Suprapubic skin (tissue), 4 donors: ENCODE measurements at places on chromosomes 7 and 10.
A peak's percentile ranks its signal among the peaks of the same experiment; 100 is the strongest.

DNA sequence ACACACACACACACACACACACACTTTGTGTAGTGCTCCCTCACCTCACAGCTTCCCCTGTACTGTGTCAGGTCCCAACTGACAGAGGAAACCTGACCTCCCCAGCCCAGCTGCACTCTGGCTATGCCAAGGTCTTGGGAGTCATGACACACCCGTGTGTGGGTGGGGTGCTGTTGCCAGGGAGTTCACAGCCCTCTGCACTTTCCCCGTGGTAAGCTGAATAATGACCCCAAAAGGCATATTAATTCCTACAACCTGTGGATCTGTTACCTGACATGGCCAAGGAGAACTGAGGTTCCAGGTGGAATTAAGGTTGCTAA is 8.9 kb upstream of the NANOS1 start:
- DNase-seq: no peak

DNA sequence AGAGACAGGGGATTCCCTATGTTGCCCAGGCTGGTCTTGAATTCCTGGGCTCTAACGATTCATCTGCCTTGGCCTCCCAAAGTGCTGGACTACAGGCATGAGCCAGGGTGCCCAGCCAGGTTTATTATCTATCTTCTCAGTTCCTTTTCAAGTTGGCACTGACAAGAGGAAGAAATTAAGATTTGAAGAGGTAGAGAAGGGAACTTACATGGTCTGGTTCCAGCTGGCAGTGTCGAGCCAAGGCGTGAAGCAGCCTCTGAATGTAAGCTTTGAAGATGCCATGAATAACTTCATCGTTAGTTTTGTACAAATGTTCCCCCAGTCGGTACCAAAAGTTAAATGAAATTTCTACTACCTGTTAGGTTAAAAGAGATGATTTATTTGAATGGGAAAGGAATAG is 57.7 kb downstream of the TNPO3 start:
- DNase-seq: no peak

GRCh38 chr7:100885440-100886141 is 3.9 kb downstream of the UFSP1 start:
- DNase-seq: no peak

DNA sequence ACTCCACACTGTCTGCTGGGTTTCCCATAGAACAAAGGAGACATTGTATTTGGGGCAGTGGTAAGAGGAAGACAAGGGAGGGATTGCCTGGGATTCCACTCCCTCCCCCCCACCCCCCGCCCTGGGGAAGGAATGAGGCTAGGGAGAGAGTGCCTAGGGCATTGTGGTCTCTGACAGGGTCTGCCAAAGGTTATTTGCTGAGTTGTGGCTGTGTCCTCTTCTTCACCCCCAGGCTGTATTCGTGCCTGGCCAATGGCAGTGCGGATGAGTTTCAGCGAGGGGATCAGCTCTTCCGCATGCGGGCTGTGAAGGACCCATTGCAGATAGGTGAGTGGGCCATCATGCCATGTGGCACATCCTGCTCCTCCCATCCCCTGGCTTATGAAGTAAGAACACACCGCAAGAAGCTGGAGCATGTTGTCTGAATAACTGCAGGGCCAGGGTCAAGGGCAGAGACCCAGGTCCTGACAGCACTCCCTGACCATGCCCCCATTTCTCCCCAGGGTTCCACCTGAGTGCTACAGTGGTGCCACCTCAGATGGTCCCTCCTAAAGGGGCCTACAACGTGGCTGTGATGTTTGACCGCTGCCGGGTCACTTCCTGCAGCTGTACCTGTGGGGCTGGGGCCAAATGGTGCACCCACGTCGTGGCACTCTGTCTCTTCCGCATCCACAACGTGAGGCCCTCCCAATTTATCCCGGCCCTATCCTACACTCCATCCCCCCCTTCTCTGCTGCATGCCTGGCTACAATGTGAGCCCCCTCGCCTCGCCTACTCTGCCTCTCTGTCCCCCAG is 3.7 kb downstream of the ZSWIM8 start:
- DNase-seq: no peak

DNA sequence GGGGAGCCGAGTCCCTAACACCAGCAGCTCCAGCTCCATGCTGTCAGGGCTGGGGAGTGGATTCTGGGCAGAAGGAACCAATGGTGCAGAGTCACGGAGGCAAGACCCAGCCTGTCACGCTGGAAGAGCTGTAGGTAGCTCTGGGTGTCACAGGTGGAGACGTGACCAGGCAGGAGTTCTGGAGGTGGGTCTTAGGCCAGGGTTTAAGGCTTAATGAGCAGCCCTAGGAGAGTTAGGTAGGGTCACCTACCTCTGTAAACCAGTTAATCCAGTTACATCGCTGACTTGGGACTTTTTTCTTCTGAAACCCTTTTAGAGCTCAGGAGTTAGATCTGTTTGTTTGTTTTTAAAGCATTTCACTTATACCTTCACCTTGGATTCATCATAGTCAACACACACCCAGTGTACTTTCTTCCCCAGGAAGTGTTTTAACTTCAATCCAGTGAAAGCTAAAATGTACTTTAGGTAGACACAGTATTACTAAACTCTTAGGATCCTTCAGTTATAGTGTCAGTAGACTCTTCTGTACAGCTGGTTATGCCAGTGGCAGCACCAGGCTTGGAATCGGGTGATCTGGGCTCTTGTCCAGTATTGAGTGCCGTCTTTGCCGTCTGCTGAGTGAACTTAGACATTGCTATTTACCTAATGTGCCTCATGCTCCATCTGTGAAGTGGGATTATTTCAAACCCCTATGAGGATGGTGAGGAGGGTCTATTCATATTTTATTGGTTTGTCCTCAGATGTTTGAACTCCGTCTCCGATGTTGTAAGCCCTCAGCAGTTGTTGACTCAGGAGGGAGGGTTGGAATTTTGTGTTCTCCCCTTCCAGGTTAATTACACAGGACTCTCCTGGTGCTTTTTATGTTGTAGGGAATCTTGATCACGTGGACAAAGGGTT is 31.0 kb downstream of the TACR2 start:
- no peak for DNase-seq

DNA sequence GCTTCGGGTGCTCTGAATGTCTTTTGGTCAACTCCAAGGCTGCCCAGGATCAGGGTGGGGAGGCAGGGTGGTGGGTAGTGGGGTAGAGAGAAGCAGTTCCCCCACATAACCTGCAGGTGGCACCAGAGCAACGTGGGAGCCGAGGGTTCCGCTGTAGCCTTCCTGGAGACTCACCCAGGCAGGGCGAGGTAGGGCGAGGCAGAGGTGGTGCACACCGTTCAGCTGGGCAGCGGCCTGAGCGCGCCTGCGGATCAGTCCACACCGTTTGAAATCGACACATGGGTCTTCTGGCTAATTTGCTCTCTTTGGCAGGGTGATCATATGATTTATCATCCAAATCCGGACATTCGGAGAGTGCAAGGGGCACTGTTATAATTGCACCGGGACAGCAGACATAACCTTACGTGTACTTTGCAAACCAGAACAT is 41.4 kb upstream of the MAP3K8 start:
- peak; percentile 76 for DNase-seq

DNA sequence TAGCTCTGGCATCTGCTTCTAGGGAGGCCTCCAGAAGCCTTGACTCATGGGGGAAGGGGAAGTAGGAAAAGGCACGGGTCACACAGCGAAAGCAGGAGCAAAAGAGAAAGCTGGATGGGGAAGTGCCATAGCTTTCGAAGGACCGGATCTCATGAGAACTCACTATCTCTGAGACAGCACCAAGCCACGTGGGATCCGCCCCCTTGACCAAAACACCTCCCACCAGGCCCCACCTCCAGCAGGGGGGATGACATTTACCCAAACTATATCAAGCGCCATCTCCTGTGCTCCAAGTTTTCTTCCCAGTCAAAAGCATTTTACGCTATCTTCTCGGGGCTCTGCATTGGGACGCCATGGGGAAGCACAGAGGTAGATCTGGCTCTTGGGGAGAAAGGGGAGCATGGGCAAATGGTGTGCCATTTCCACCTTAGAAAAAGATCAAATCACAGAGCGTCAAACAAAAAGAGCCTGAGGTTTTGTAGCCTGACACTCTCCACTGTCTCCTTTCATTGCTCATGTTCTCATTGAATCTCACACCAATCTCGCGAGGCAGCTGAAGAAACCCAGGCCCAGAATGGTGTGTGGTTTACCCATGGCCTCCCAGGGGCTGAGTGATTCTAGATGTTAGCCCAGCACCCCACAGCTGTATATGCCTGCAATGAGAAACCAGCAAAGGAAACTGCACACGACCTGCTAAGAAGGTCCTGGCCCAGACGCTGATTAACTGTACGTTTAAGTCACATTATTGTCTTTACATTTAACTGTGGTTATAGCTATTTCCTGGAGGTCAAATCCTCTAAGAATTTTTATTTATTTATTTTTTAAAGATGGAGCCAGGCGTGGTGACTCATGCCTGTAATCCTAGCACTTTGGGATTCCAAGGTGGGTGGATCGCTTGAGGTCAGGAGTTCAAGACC is 8.1 kb upstream of the OLAH start:
- no peak for DNase-seq

GRCh38 chr10:3902054-3902808 is 117.2 kb upstream of the KLF6 start:
- DNase-seq: no peak

DNA sequence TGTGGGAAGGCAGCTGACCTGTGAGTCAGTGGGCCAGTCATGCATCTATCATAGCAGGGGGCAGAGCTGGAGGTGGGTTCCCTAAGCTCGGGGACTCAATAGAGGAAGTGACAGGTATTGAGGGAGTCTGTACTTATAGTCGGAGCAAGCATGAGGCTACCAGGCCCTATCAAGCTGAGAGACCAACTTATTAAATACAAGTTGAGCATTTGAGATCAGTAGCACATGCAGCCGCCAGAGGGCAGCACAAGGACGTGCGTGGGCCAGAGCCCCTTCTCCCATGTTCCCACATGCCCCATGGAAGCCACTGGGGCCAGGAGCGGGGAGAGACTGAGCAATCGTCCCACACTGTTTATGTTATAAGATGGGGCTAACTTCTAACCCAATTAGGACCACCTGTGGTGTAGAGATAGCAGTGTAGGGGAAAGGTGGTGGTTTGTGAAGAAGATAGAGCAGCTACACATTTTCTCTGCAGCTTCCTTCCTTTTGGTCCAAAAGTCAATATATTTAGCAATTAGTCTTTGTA is 13.0 kb upstream of the STK31 start:
- DNase-seq: no peak

DNA sequence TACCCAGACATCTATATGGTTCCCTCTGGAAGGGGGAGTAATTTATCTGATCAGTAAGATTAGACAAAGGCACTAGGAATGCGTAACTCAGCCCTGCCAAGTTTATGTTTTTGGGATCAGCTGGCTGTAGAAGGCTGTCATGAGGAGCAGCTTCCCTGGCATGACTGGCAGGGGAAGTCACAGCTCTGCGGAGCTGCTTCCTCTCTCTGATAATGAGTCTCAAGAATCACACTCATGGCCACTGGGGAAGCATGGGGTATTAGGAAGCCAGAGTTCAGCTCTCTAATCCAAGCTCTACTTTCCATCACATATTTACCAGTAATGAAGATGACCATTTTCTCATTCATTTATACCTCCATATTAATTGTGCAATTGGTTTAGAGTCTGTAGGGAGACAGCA is 758.9 kb downstream of the GRM8 start:
- DNase-seq: no peak

DNA sequence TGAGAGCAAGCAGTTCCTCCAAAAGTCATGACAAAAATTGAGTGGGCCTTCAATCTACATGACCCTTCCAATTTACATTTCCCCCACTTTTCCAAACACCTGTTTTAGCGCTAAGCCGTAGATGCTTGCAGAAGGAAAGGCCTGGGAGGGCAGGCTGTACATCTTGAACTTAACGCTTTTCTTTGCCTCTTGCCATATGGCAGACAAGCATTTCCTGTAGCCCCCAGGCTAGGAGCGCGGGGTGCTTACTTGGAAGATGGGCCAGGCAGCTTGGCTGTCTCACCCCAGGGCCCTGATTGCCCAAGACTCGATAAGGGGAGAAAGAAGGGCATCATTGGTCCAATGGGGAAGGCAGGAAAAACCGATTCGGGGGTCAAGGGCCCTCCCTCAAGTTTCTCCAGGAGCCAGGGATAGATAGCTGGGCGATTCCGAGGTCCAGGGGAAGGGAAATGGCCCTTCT is 1.8 kb downstream of the HOXA10 start:
- DNase-seq: peak; percentile 79

DNA sequence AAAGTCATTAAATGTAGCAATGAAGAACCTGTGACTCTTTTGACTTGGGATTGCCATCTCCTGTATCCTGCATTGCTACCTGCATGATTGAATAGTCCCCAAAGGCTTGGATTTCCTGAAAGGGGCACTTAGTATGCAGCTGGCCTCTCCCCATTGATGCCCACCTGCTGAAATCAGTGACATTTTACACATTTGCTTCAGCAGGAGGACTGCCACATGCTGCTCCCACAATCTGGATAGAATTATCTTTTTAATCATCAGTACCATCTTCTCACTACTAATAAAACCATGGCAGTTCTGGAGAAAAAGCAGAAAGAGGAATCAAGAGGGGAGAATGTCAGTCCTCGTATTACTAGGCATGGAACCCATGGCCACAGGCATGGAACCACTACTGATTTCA is 67.8 kb downstream of the SLC13A1 start:
- DNase-seq: no peak

DNA sequence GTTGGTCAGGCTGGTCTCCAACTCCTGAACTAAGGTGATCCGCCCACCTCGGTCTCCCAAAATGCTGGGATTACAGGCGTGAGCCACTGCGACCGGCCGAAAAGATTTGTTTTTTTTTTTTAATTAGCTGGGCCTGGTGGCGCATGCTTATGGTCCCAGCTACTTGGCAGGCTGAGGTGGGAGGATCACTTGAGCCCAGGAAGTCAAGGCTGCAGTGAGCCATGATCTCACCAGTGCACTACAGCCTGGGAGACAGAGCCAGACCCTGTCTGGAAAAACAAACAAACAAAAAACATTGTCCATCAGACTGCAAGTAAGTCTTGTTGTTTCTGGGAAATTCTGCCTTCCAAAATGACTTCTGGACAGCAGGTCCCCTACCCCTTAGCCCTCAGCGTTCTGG is 16.3 kb upstream of the ZNF212 start:
- no peak for DNase-seq

DNA sequence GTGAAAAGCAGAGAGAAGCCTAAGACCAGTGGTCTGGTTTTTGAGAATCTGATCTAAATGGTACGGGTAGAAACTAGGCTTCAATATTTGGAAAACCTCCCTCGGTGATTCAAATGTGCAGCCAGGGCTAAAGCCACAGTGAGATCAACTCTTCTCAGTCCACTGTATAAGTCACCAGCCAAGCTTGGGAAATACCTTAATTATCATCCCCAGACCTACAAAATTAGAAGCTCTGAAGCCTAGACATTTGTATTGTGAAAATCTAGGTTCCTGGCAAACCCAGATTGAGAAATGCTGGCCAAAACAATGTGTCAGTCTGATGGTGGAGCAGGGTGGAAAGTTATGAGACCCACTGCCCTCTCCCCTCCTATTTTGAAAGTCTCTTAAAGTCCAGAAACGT is 131.7 kb downstream of the DGKI start:
- no peak for DNase-seq

GRCh38 chr7:114925434-114925833 is 3.5 kb downstream of the MDFIC start:
- DNase-seq: no peak

GRCh38 chr10:24858288-24859270 is 93.8 kb downstream of the PRTFDC1 start:
- no peak for DNase-seq
